Activated T-cell treated with anti-CD3 and anti-CD28 coated beads, Interleukin-2, amount 50 U/mL, for 48 hours (primary cell): ENCODE measurements at places on chromosomes 5 and 9.

DNA sequence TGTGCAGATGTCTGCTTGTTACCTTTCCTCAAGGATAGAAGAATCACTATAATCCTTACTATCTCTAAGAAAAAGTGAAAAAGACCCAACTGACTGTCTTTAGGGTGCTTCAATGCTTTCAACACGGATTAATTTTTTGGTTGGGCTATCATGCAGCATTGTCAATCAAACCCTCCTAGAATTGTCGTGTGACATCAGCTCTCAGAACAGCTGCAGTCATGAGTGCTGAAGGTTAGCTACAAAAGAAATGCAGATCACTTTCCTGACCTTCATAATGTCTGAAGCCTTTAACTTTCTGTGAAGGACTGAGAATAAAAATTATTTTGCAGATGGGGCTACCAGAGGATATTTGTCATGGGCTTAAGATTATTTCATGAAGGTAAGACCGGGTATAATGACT is 107.9 kb upstream of the EFNA5 start:
- DNase-seq, result no peak

- DNase-seq, result no peak
Observed at GRCh38 chr5:140311011-140311467, 8.1 kb upstream of the PFDN1 start.

DNA sequence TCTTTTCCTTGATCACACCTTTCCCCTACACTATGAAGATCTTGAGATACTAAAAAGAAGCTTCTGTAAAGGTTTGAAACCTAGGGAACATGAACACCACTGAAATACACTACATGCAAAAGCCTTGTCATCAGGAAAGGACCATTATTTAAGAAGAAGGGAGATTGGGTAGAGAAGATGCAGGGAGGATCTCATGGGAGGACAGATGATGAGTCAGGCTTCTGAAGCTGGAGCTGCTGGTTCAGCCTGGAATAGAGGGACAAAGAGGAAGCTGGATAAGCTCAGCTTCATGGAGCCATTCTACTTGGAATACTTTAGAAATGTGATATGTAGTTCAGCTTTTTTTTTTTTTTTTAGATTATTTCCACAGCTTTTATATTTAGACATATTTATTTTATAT is 169.8 kb downstream of the MAN2A1 start:
- no peak for DNase-seq

DNA sequence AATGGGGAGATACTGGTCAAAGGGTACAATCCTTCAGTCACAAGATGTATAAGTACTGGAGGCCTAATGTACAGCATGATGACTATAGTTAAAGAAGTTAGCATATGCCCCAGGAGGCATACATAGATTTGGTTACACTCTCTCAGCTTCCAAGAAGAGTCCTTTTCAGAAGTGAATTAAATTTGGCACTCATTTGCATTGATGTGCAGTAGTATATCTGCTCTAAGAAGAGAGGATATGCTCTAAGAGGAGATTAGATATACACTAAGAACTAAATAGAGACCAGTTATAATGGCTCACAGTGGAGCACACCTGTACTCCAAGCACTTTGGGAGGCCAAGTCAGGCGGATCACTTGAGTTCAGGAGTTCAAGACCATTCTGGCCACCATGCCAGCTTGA is 139.5 kb upstream of the MINAR2 start:
- no peak for DNase-seq

- no peak for DNase-seq
Observed at GRCh38 chr5:65800775-65801174, 78.8 kb downstream of the NLN start.

DNA sequence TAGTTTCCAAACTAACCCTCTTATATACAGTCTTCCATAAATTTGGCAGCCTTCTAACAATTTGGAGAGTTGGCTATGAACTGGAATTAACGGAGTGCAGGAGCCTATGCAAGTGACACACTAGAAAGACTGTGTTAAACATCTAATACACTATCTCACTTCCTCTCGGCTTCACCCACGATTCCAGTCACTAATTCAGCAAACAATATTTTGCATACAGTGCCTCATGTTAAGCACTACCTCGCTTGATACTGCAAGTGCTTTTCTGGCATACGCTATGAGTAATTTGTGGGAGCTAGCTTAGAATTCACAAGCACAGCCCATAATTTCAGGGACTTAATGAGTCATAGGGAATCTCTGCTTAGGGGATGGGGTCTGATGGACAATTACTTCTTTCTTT is 102.5 kb downstream of the ST8SIA4 start:
- no peak for DNase-seq

GRCh38 chr9:95211028-95211427 is 106.5 kb downstream of the FANCC start:
- DNase-seq, result no peak

GRCh38 chr5:15763754-15764153 is 263.8 kb downstream of the FBXL7 start:
- DNase-seq, result no peak

DNA sequence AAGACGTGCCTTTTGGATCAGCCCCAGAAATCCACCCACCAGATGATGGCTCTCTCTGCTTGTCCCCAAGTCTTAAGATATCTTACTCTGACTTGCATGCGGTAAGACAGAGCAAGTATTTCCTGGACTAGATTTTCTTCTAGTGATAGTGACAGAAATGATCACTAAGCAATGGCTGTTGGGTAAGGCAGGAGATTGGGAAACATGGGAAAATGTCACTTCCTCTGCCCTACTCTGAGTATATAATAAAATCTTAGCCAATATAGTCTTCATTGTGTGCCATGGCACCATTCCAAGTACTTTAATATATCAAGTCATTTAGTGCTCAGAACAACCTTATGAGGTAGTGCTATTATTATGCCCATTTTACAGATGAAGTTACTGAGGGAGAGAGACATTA is 31.0 kb upstream of the GNA14 start:
- DNase-seq, result no peak

DNA sequence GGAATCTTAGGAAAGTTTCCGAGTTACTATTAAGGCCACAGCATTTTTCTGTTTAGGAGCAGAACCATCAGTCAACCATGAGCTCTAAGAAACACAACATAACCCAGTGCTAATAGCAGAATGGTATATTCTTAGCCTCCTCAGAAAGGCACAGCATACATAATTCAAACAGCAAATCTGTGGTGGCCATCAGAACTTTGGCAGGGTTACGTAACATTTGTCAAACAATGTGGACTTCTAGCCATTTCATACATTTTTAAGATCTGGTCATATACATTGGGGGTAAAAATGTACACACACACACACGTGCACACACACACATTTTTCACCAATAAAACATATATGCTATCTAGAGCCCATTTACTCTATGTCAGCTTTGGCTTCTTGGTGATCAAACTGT is 225.2 kb downstream of the GNA14 start:
- DNase-seq, result no peak

DNA sequence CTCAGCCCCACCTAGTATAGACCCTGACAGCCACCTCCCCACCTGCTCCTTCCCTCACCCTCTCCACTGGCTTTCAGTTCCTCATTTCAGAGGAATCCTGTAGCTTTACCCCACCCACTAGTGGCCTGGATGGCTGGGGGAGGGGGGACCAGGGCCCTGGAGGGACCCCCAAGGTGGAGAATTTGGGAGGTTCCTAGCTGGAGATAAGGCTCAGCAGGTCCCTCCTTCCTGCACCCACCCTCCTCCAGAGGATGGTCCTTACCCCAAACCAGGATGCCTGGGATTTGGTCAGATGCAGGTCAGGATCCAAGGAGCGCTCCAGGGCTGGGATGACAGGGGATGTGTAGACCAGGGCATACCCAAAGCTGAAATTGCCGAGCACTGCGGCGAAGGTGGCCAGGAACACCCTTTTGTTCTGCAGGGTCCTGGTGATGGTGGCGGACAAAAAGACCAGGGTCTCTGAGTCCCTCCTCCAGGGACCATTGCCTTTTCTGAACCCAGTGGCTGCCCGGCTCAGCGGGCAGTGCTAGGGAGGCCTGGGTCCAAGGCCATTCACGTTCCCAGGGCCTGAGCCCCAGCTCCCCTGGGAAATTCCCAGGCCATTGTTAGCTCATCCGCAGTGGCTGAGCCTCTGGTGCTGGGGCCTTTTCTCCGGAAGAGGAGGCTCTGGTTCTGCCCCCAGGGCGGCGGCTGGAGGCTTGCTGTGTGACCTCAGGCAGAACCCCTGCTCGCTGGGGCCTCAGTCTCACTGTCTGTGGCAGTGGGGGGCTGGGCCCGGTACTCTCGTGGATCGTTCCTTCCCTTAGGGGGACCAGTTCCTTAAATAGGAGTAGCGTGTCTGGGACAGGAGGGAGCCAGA is 678 bp downstream of the SLC2A6 start:
- no peak for DNase-seq

- DNase-seq, result no peak
Observed at GRCh38 chr9:105328296-105328695, 83.8 kb downstream of the SLC44A1 start.

DNA sequence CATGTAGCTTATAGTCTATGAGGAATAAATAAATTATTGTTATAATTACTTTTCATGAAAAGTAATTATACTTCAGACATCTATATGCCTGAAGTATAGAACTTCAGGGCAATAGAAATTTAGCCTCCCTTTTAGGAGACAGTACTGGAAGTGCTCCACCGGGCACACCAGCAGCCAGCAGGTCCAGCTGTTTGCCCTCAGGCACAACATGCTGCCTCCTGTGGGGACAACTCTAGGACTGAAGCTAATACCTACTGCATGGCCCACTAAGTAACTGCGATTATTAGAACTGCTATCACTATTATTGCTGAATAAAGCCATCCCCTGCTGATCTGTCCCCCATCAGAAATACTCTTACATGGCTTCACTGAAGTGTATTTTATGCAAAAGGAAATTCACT is 329.6 kb downstream of the MED10 start:
- no peak for DNase-seq

- no peak for DNase-seq
Observed at GRCh38 chr5:110644357-110644756, 82.1 kb downstream of the TMEM232 start.

DNA sequence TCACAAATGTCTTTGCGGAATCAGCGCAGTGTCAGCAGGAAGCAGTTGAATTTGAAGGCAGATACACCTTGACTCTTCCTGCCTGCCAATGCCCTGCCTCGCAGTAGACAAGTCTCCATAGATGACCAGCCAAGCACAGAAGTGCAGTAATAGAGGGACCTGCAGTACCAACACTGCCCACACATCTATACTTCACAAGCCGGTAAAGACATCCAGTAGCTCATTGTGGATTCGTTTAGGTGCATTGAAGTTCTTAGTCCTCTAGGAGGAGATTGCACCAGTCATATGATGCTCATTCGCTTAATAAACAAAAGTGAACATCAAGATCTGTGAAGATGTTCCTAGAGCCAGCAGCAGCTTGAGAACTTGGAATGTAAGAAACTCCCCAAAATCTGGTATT is 7.1 kb upstream of the IFNA2 start:
- DNase-seq, result no peak

- DNase-seq, result peak; percentile 19
Observed at GRCh38 chr9:84670138-84671041, 861 bp downstream of the NTRK2 start.

DNA sequence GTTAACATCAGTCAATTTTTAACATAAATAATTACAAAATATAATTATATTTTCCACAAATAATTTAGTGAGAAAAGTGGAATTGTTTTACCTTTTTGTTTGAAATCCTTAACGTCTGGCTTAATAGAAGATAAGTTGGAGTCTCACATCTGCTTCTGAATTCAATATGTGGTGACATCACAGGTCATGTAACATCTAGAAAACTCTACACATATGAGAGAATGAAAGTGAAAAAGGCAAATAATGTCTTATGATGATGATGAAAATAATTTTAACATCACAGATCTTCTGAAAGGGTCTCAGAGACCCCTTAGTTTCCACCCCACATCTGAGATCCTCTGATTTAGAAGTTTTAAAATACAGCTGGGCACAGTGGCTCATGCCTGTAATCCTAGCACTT is 81.5 kb downstream of the PRKACG start:
- no peak for DNase-seq

- DNase-seq, result no peak
Observed at GRCh38 chr5:126354012-126354857, 69.0 kb upstream of the GRAMD2B start.

GRCh38 chr5:107766439-107766838 is 95.7 kb upstream of the EFNA5 start:
- DNase-seq, result no peak

DNA sequence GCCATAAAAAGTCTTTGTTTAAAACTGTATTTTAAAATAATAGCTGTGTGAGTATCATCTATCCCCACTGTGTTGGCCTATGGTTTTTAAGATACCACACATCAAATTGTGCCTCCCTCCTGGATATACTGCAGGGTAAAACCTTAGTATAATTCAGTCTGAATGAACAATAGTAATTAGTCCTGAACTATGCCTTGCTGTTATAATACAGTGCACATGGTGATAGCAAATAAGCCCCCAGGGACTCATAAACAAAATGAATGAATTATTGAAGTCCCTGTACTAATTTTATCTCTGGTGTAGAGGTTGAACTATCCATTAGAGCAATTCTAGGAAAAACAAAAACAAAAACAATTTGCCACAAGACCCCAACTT is 142.7 kb upstream of the ADAMTSL1 start:
- no peak for DNase-seq

GRCh38 chr5:35009657-35010056 is 38.1 kb downstream of the AGXT2 start:
- DNase-seq, result no peak

DNA sequence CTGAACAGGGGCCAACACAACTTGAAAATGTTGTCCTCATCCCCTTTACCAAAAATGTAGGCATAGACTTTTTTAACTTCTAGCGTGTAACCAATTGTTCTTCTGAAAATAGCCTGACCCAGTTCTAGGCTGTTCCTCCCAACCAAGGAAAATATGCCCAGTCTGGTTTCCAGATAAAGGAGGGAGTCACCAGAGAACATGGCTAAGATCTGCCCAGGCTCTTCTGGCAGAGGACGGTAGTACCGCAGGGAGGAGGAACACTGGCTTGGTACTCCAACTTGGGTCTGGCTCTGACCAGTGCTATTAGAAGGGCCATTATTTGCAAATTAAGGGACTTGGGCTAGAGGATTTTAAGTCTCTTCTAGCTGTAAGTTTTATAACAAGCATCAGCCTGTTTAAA is 63.1 kb downstream of the GRAMD2B start:
- no peak for DNase-seq

DNA sequence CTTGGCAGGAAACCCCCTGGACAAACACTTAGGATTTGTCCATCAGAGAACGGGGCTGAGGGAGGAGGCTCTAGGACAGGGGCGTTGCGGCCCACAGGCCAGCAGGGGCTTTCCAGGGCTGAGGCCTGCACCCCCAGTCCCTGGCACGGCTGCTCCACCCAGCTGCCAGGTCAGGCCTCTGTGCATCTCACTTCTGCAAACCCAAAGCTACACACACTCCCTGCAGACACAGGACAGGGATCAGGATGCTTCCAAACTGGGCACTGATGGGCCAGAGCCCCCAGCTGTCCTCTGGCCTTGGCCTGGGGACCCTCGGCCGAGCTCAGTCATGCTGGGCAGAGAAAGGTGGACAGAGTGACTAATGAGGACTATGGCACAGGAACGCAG is 106.2 kb upstream of the SARDH start:
- no peak for DNase-seq

- no peak for DNase-seq
Observed at GRCh38 chr5:79689541-79690466, at the start of gene CMYA5. Gene CMYA5 (plus strand): TSS chr5:79689836. CDS start chr5:79689908, 72 bp downstream.

- no peak for DNase-seq
Observed at GRCh38 chr9:7844242-7844641, 44.7 kb upstream of the DMAC1 start.
